ENCODE measurements at places on chromosomes 3 and 15. TPM values are rescaled to one million over a fixed set of nuclear protein-coding genes. Genes with fewer than 3 reads are reported as not detected.

GABRR3 gene
- not detected for total RNA-seq

- no peak overlapping the region for H3K4me3 ChIP-seq
- H3K27me3 ChIP-seq, result no peaks in the 10 kb centered on the region
- no peak for DNase-seq
Measured at GRCh38 chr3:128313935-128314334, 152.8 kb downstream of the DNAJB8 start.

GRCh38 chr15:85443593-85444087 lies 63.2 kb downstream of the AKAP13 start:
- peak overlapping the region; percentile 50 for H3K4me3 ChIP-seq
- peak overlapping the region; percentile 77 for H3K27ac ChIP-seq
- H3K27me3 ChIP-seq, result no peaks in the 10 kb centered on the region

LRRN1 gene
- total RNA-seq, result 0.81 TPM

GRCh38 chr3:197547306-197548011 lies 8.3 kb downstream of the BDH1 start:
- H3K27me3 ChIP-seq, result no peaks in the 10 kb centered on the region
- no peak overlapping the region for H3K27ac ChIP-seq
- no peak for DNase-seq
- H3K4me3 ChIP-seq, result no peak overlapping the region
- no peaks in the 10 kb centered on the region for H3K4me1 ChIP-seq

KCNMB3 gene
- total RNA-seq, result 6.9 TPM
